ENCODE measurements at places on chromosomes 5 and 9. TPM values are rescaled to one million over a fixed set of nuclear protein-coding genes. Genes with fewer than 3 reads are reported as not detected.

The SUSD3 gene
- total RNA-seq: 0.40 TPM

The ENTPD2 gene
- not detected for total RNA-seq

DNA sequence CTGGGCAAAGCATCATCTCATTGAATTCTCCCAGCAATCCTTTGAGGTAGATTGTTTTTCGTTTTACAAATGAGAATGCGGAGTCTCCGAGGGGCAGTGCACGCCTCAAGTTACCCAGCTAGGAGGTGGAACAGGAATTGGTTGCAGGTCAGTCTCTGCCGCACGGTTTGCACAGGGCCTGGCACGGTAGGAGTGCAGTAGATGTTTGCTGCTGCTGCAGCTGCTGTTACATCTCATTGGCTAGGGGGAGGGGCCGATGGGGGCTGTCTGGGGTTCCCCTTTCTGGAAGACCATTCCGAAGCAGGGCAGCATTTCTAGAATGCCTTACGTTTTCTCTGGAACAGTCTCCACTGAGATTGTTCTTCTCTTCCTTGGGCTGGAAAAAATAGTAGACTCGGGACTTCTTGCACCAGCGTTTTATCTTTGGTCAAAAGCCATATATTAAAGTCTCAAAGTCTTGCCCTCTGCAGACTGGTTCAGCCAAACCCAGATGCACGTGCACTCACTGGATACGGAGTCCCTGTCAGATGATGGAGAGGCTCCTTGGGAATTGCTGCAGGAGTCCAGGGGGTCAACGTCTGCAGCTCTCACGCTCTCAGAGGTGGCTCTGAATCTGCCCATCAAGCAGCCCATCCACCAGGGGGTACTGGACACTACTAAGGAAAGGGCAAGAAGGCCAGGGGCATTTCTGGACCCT is 1.2 kb downstream of the USP20 start:
- no peak for DNase-seq

The IL5 gene
- total RNA-seq: not detected

GRCh38 chr9:35729700-35730485 is 2.1 kb downstream of the TLN1 start:
- peak; percentile 80 for DNase-seq

DNA sequence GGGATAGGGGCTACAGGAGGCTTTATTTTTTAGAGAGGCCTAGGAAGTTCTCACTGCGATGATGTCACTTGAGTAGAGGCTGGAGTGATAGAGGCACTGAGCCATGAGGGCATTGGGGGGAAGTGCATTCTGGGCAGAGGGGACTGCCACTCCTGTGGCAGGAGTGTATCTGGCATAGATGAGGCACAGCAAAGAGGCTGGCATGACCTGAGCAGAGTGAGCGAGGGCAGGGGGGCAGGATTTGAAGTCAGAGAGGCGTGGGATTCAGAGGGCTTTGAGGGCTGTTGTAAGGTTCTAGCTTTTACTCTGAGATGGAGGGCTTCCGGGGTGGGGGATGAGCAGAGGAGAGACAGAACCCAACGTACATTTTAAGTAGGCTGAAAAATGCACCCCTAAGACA is 91.9 kb upstream of the SH3PXD2B start:
- no peak for DNase-seq

The SMIM3 gene
- 85.3 TPM for total RNA-seq

- no peak for DNase-seq
These were observed 368 bp downstream of the SURF1 start for GRCh38 chr9:133355881-133356357.

GRCh38 chr9:96599298-96599697 is 20.3 kb downstream of the CDC14B start:
- no peak for DNase-seq

The CHSY3 gene
- total RNA-seq: not detected

The ZNF79 gene
- 4.4 TPM for total RNA-seq

The PCDHAC1 gene
- not detected for total RNA-seq

DNA sequence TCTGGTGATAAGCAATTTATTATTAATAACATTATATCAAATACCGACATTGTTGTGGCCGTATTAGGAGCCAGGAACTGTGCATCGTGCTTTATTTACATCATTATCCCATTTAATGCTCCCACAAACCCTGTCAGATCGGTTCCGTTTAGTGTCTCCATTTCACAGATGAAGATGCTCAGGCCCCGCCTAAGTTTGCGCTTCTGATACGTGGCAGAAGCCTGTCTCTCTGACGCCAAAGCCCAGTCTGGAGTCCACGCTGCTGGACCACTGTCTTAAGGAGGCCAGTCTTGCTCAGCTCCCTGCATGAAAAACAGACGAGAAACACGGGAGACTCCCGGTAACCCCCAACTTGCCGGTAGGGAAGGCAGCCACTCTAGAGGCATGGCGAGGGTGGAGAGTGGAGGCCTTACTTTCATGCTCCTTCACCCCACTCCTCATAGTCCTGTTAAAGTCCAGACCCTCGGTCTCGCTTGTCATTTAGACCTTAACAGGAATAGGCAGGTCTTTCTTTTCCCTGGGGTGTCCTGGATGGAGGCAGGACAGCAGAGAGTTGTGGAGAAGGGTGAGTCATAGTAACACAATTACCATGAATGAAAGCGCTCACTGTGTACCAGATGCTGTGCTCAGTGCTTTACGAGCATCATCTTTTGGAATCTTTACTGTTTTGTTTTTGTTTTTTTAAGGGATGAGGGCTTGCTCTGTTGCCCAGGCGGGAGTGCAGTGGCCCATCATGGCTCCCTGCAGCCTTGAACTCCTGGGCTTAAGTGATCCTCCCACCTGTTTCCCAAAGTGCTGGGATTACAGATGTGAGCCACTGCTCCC is 872 bp downstream of the TXNDC15 start:
- DNase-seq: peak; percentile 79

GRCh38 chr9:115766370-115766955 is 387.1 kb upstream of the PAPPA start:
- DNase-seq: no peak

GRCh38 chr9:20023961-20024571 is 235.2 kb upstream of the SLC24A2 start:
- peak; percentile 65 for DNase-seq

- no peak for DNase-seq
These were observed 811 bp upstream of the ARRDC3 start for GRCh38 chr5:91383956-91384300.

The S1PR3 gene
- 38.7 TPM for total RNA-seq

GRCh38 chr5:113663879-113664541 is 150.5 kb downstream of the YTHDC2 start:
- DNase-seq: peak; percentile 14

The SLCO6A1 gene
- not detected for total RNA-seq

DNA sequence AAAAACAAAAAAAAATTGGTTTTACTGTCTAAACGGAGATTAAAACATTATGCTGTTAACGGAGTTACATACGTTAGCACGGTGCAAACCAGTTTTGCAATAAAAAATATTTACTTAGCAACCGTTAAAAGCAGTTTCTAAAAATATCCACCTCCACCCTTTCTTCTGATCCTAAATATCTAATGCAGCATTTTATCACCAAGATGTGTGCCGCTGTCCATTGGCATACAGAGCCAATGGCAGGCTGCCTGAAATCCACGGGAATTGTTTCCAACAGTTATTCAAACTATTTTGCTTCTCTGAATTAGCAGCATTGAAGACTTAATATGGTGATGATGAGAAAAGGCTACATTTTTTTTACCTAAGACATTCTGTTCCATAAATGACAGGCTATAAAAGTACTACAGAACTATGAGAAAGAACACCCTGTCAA is 61.6 kb downstream of the CSNK1A1 start:
- DNase-seq: peak; percentile 69

The COL23A1 gene
- total RNA-seq: 89.5 TPM

The ADAMTS19 gene
- 1.7 TPM for total RNA-seq

DNA sequence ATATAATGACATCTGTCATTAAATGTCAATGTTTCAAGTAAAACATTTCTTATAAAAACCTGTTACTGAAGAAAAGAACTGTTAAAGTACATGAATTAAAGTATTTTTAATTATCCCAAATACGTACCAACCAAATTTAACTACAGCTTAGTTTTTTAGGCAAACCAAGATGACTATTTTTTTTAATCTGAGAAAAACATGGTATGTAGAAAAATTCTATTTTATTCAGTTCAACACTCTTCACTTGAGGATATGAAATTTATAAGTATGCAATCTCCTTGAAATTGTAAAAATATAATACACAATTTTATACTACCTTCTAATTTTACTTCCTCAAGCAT is 75.3 kb upstream of the IFNE start:
- DNase-seq: no peak

The HACD4 gene
- total RNA-seq: 6.7 TPM

- no peak for DNase-seq
These were observed 2.2 kb upstream of the GNPDA1 start for GRCh38 chr5:142014911-142015584.

The PDE6A gene
- total RNA-seq: not detected

Measured in MG63 (cell line).